Natural killer cell (primary cell): ENCODE measurements at places on chromosomes 7 and 10. TPM values are rescaled to one million over a fixed set of nuclear protein-coding genes. Genes with fewer than 3 reads are reported as not detected.

GPR15LG gene
- total RNA-seq, result not detected

HGF gene
- total RNA-seq, result 7.4 TPM

ELOVL3 gene
- total RNA-seq, result not detected

COL17A1 gene
- not detected for total RNA-seq

ANXA8 gene
- total RNA-seq, result not detected

IGFBP1 gene
- not detected for total RNA-seq

IKZF1 gene
- 350 TPM for total RNA-seq

FAM13C gene
- not detected for total RNA-seq

ZNF853 gene
- 12.0 TPM for total RNA-seq

BTBD16 gene
- not detected for total RNA-seq

NUTM2B gene
- 1.3 TPM for total RNA-seq

CDHR1 gene
- total RNA-seq, result 6.5 TPM

MKI67 gene
- total RNA-seq, result 5.3 TPM

DNA sequence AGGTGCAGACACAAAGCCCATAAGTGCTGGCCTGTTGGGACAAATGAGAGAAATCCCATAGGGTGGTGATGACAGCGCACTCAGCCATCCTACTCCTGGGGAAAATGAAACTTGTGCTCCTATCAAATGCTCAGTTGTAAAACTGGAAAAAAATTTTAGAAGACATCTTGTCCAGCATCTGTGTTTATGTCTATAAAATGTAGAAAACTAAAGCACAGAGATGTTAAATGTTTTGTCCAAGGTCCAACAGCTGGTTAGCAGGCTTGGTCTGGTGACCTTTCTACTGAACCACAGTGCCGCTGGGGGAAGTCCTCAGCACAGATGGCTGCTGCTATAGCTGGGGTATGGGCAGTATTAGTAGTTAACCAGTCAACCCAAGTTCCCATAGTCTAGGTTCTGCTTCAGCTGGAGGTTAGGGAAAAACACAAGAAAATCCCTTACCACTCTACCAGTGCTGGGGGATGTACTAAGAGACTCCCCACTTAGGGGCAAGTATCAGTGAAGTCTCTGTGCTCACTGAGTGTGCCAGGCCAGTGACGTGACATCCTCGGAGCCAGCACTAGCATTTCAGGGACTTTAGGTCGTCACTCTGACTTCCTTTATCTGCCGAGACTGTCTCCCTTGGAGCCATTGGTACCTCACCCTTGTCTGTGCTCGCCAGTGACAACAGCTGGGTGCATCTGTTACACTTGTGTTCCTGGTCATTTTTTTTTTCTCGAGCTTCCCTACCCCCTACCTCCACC is 1.9 kb downstream of the TSPAN33 start:
- no peak overlapping the region for H3K4me3 ChIP-seq
- DNase-seq, result no peak
- peaks cover 43% of the 10 kb centered on the region for H3K4me1 ChIP-seq
- H3K36me3 ChIP-seq, result no peaks in the 10 kb centered on the region

DNA sequence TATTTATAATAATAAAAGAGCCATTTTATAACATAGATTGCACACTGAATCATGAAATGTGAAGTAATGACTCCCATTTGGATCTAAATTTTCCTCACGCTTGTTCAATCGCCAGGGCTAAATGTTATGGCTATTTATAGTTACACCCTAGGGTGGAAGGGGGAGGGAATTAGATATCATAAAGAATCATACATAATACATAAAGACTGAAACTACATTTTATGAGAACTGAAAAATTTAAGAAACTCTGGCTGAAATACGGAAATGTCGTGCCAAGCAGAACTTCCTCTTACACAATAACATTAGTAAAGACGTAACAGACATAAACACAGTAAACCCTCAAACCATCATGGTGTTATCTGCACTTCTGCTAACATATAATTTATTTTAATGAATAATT is 327.5 kb upstream of the PHF14 start:
- no peaks in the 10 kb centered on the region for H3K27me3 ChIP-seq
- no peaks in the 10 kb centered on the region for H3K36me3 ChIP-seq
- DNase-seq, result no peak
- H3K4me3 ChIP-seq, result no peak overlapping the region

DNA sequence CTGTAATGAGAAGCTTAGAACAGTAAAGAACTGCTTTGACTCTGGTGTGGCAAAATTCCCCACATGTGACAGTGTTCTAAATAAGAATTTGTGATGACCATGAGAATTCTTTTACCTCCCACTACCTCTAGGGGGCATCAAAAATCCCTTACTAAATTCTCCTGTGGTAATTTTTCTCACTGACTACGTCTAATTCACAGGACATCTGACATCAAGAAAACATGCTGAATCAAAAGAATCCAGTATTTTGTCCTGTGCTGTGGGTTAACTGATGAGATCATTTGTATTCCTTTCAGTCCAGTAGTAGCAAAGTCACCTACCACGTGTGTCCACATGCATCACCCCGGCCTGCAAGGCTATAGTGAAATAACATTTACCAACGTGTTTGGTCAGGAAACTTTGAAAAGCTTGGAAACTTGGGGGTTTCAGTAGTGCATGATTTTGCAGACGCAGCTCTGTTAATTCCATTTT is 103.8 kb downstream of the ATE1 start:
- H3K36me3 ChIP-seq, result peaks cover 8% of the 10 kb centered on the region
- no peaks in the 10 kb centered on the region for H3K27me3 ChIP-seq
- no peak overlapping the region for H3K27ac ChIP-seq
- DNase-seq, result peak; percentile 28
- H3K4me3 ChIP-seq, result no peak overlapping the region

- no peak overlapping the region for H3K4me3 ChIP-seq
- H3K36me3 ChIP-seq, result peaks cover 25% of the 10 kb centered on the region
- no peak for DNase-seq
Observed at GRCh38 chr7:143384148-143384547, 3.0 kb downstream of the ZYX start.

GRCh38 chr7:129066290-129067131 is 11.6 kb upstream of the TNPO3 start:
- DNase-seq, result no peak
- no peaks in the 10 kb centered on the region for H3K4me1 ChIP-seq
- no peaks in the 10 kb centered on the region for H3K36me3 ChIP-seq
- no peaks in the 10 kb centered on the region for H3K27me3 ChIP-seq
- H3K27ac ChIP-seq, result no peak overlapping the region

DNA sequence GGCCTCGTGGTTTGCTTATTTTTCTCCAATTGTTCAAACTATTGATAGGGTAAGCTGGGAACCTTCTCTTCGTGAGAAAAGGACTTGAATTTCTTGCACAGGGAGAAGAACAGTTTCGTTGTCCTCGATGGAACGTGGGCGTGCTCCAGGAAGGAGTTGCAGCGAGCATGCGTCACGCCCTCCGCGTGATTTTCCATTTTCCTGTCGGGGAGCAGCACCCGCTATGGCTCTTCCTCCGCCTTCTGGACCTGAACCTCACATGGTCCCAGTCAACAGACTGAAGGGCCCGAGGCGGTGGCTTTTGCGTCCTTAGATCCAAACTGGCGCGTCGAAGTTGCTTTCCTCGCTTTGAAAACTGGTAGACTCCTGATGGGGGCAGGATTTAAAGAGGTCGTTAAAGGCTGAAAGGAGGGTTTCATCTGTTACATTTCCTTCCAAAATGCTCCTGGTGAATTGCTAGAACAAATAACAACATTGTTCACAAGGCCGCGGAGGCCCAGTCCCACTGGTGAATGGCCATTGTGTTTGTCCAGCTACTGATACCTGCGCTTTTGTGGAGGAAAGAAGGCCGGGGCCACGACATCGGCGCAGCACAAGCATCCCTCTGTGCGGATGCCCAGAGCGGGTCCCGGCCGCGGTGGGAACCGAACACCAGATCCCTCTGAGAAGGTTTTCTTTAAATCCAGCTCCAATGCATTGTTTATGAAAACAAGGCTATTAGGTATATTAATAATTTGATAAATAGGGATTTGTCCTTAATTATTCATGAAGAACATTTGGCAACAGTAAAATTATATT is 75.9 kb downstream of the EBF3 start:
- H3K36me3 ChIP-seq, result no peaks in the 10 kb centered on the region
- H3K4me1 ChIP-seq, result no peaks in the 10 kb centered on the region
- DNase-seq, result no peak
- no peak overlapping the region for H3K4me3 ChIP-seq
- no peaks in the 10 kb centered on the region for H3K27me3 ChIP-seq

DNA sequence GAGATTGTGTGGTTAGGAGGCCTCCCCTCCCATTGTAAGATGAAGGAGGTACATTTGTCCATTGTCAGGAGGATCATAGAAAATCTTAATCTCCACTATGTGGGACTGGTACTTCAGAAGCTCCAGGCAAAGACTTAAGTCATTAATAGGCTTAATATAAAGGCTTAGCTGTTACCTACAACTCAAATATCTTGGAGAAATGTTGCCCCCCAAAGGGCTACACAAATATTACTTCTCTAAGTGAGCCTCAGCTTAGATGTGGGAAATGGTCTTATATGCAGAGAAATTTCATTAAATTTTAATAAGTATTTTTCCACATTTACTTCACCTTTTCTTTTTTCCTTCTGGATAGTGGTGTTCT is 27.2 kb downstream of the TAS2R41 start:
- H3K4me3 ChIP-seq, result no peak overlapping the region
- no peaks in the 10 kb centered on the region for H3K27me3 ChIP-seq
- H3K4me1 ChIP-seq, result no peaks in the 10 kb centered on the region
- no peak for DNase-seq
- no peak overlapping the region for H3K27ac ChIP-seq

- H3K27me3 ChIP-seq, result no peaks in the 10 kb centered on the region
- H3K36me3 ChIP-seq, result no peaks in the 10 kb centered on the region
- H3K4me1 ChIP-seq, result no peaks in the 10 kb centered on the region
Observed at GRCh38 chr7:143444785-143445184, 1.5 kb downstream of the TAS2R60 start.

DNA sequence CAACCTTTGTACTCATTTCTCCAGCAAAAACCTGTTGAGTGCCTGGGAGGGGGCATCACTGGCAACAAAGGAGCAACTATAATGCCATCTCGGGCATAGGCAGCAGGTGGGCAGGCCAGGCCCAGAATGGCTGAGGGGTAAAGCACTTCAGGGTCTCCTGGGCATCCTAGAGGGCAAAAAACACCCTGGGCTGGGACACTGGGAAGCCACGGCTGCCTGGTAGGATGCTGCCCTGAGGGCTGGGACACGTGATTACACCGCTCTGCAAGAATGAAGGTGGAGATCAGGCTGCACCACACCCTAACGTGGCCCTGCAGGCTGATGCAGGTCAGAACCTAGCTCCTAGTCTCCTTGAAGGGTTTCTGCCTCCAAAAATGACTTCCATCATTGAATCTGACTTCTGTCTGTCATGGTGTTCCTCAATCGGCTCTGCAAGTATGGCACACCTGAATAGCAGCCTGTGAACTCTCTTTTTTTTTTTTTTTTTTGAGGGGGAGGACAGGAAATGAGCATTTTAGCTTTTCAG is 4.5 kb upstream of the TRAPPC14 start:
- H3K36me3 ChIP-seq, result no peaks in the 10 kb centered on the region
- no peak overlapping the region for H3K27ac ChIP-seq
- H3K4me3 ChIP-seq, result no peak overlapping the region
- peaks cover 18% of the 10 kb centered on the region for H3K27me3 ChIP-seq

- no peaks in the 10 kb centered on the region for H3K4me1 ChIP-seq
- no peaks in the 10 kb centered on the region for H3K27me3 ChIP-seq
Observed at GRCh38 chr7:7099584-7100014, 82.7 kb upstream of the C1GALT1 start.

- DNase-seq, result no peak
- H3K4me3 ChIP-seq, result no peak overlapping the region
- no peaks in the 10 kb centered on the region for H3K27me3 ChIP-seq
Observed at GRCh38 chr7:12757443-12757842, 70.0 kb downstream of the ARL4A start.

- DNase-seq, result no peak
- no peaks in the 10 kb centered on the region for H3K36me3 ChIP-seq
- no peak overlapping the region for H3K27ac ChIP-seq
- H3K4me3 ChIP-seq, result no peak overlapping the region
- no peaks in the 10 kb centered on the region for H3K4me1 ChIP-seq
Observed at GRCh38 chr10:112525200-112525599, 78.2 kb downstream of the VTI1A start.

DNA sequence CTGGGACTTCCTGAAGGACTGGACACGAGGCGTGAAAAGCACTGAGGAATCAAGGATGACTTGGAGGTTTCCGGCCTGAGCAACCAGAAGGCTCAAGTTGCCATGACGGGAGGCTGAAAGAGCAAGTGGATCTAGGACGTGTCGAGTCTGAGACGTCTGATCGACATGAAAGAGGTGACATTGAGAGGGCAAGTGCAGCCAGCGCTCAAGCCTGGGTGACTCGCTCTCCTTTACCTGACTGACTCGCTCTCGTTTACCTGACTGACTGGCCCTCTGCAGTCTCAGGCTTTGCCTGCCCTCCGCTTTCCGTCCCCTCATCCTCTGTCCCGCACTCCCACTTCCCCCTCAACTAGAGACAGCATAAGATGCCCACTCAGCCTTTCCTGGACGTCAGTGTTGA is 202.6 kb upstream of the FRMD4A start:
- H3K4me3 ChIP-seq, result no peak overlapping the region
- peaks cover 53% of the 10 kb centered on the region for H3K36me3 ChIP-seq
- H3K27me3 ChIP-seq, result no peaks in the 10 kb centered on the region
- H3K4me1 ChIP-seq, result peaks cover 22% of the 10 kb centered on the region
- no peak for DNase-seq

- H3K36me3 ChIP-seq, result no peaks in the 10 kb centered on the region
- H3K27me3 ChIP-seq, result no peaks in the 10 kb centered on the region
- no peaks in the 10 kb centered on the region for H3K4me1 ChIP-seq
- H3K4me3 ChIP-seq, result no peak overlapping the region
- no peak for DNase-seq
Observed at GRCh38 chr10:127338399-127339110, 142.2 kb upstream of the INSYN2A start.

GRCh38 chr10:115052226-115052625 is 40.9 kb upstream of the ATRNL1 start:
- no peaks in the 10 kb centered on the region for H3K36me3 ChIP-seq
- H3K27ac ChIP-seq, result no peak overlapping the region
- H3K4me1 ChIP-seq, result no peaks in the 10 kb centered on the region
- H3K27me3 ChIP-seq, result no peaks in the 10 kb centered on the region

DNA sequence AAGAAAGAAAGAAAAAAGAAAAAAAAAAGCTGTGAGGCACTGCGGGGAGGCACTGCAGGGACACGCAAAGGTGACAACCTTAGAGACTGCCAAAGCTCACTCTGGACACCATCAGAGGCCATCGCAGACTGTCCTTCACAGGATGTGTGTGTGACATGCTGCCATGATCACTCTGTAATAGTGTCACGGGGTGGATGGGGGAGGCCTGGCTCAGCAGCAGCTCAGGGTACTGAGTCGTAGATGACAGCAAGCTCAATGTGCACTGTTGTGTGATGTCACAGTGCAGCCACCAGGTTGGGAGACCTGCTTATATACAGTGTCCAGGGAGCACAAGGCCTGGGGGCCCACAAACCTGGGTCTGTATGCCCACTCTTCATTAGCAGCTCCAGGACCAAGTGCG is 83.3 kb downstream of the SLIT1 start:
- H3K36me3 ChIP-seq, result no peaks in the 10 kb centered on the region
- peaks cover 12% of the 10 kb centered on the region for H3K4me1 ChIP-seq
- DNase-seq, result no peak
- H3K27ac ChIP-seq, result no peak overlapping the region
- H3K4me3 ChIP-seq, result no peak overlapping the region
